GM18507 (cell line): ENCODE measurements at places on chromosomes 11 and 22.

DNA sequence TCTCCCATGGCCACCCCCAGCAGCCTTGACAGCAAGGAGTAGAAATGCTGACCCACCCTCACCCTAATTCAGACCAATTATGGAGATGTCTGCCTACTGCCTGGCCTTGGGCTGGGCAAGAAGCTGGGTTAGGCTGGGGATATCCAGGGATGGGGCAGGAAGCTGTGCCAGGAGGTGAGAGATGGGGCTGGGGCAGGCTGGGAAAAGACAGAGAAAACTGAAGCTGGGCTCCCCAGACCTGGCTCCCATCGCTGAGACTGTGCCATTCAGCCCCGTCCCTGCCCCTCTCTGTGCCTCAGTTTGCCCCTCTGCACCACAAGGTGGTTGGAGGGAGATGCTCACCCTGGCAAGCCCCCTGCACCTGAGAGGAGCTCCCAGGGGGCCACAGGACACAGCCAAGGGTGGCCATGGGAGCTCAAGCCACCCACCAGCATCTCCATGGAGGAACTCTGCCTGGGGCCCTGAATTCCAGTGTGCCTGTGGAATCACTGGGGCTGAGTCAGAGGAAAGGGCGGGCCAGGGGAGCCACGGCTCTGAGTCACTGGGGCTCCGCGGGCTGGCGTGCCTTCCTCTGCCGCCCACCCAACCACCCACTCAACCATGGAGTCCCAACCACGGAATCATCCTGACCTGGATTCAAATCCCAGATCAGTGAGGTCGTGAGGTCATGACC, 6.0 kb upstream of the CARD10 start:
- DNase-seq: no peak

DNA sequence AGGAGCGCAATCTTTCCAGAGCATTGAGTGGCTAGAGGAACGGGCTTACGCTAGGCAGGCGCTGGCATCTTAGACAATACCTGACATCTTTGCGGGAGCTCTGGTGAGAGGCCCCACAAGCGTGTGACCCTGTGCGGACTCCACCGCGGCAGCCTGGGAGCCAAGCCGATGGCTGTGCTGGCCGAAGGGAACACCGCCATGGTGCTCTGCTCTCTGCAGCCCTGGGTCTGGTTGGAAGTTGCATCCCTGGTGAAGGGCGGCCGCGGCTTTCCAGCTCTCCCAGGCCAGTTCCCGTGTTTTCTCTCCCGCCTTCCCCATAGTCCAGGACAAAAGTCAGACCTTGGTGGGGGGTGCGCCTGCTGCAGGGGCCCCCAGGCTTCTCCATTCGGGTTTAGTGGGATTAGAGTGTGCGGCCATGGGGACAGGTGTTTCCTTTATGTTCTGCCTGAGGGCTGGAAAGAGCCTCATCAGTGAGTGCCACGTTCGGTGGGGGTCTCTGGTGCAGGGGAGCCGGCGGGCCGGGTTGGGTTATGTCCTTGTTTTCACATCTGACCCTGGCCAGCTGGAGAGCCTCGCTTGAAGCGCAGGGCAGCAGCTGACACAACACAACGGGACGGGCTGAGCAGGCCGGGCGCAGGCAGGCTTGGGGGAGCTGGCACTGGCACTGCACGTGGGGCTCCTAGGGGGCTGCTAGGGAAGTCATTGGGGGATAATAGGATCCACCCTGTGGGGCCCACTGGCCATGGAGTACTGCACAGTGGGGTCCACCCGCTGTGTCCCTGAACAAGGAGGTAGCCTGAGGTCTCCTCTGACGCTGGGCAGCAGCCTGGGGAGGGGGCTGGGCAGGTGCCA, 94.8 kb downstream of the KCNQ1 start:
- no peak for DNase-seq

- no peak for DNase-seq
These were observed 587.0 kb downstream of the DLG2 start for GRCh38 chr11:85040166-85040565.

- no peak for DNase-seq
These were observed 146.0 kb downstream of the CACNA1I start for GRCh38 chr22:39716534-39716933.

- DNase-seq: no peak
These were observed 253.7 kb upstream of the CHORDC1 start for GRCh38 chr11:90476442-90477007.

- DNase-seq: no peak
These were observed 7.2 kb downstream of the MICAL2 start for GRCh38 chr11:12117611-12118010.

DNA sequence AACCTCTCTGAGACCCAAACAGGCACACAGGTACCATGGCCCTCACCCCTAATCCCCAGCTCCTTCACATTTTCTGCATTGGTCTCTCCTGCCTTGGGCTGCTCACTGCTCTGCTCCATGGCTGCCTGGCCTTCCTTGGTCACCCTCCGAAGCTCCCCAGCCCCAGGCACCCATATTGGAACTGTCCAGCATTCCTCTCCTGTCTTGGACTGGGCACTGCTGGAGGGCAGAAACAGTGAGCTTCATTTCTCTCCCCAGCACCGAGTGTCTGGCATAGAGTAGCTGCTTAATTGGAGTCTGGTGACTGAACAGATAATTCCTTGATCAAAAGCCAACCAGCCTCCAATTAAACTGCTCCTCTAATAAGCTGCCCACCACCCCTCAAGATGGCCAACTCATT, 13.2 kb downstream of the PLEKHA7 start:
- no peak for DNase-seq

DNA sequence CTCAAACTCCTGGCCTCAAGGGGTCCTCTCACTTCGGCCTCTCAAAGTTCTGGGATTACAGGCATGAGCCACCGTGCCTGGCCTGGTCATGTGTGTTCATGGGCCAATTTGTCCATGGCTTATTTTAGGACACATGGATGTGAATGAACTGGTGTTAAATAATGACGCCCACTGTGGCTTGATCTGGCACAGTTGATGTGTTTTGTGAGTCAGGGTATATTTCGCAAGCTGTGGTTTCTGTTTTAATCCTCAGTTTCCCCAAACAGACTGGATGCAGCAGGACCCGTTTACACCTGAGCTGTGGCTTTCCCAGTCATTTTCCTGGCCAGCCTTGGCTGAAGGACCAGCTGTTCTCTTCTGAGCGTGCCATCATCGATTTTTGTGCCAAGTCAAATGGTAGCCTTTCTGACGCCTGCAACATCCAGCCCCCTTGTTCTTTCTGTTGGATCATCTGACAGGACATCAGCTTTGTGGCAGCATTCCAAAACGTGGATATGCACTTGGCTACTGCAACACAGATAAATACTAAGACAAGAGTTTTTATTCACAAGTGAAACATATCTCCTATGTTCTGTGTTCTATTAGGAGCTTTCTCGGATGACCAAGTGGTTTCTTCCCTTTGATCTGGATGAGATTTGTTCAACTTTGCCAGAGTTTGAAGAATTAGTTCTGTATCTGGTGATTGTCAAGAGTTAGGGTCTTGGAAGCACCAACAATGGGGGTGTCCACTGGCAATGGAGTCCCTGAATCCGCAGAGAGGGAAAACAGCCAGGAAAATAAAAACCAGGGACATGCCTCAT, 40.0 kb upstream of the SEPTIN5 start:
- no peak for DNase-seq

GRCh38 chr11:69660001-69660500, 15.1 kb downstream of the LTO1 start:
- no peak for DNase-seq

- DNase-seq: no peak
These were observed 22.9 kb downstream of the MORC2 start for GRCh38 chr22:30945653-30946052.

DNA sequence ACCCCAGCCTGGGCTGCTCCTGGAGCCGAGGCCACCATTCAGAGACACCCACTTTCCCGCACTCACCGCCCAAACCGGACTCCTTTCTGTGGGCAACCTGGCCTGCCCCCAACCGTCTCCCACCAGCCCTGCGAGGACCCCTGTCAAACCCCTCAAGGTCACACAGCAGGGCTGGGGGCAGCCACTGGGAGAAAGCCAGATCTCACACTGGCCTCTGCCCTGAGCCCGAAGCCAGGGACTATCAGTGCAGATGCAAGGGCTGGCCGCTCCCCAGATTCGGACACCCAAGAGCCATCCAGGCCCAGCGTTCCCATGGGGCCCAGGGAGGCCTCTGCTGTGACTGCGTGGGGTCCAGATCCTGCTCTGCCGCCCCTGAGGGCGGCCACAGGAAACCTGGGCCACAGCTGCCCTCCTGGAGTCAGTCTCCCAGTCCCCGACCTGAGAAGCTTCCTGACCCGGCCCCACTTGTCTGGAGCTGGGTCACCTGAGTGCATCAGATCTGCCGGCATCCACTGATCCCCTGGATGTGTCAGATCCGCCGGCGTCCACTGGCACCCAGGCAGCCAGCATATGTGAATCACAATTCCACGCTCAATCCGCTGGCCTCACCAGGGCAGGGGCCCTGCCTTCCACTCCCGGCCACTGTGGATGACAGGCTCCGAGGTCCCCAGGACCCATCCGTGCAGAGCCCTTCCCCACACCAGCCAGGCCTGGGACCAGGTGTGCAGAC, 139.7 kb downstream of the BRD1 start:
- no peak for DNase-seq

GRCh38 chr22:23518376-23519187, 61.5 kb downstream of the IGLL1 start:
- DNase-seq: no peak

GRCh38 chr11:6828103-6828502, 17.4 kb upstream of the OR10A5 start:
- no peak for DNase-seq

DNA sequence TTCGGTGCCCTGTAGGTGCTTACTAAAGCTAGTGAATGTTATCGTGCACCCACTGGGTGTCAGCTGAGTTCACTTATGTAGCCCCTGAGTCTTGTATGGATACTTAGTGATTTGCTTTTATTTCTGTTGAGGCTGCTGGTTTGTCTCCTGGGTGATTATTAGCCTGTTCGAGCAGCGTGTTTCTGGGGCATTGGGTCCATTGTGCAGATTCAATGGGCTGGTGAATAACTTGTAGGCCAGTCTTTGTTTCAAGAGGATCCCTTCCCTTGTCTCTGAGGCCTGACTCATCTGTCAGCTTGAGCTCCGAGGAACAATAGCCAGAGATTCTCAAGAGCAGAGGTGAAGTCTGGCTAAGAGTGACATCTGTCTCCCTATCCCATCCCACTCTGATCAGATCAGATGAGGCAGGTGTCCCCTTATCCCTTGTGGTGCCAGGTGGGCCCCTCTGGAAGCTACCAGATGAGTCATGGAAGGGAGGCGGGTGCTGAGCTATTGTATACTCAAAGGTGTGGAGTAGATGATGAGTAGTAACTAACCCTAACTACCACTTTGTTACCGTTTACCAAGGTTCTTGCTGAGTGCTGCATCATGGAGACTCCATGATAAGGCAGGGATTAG, 3.7 kb downstream of the MIAT start:
- no peak for DNase-seq

DNA sequence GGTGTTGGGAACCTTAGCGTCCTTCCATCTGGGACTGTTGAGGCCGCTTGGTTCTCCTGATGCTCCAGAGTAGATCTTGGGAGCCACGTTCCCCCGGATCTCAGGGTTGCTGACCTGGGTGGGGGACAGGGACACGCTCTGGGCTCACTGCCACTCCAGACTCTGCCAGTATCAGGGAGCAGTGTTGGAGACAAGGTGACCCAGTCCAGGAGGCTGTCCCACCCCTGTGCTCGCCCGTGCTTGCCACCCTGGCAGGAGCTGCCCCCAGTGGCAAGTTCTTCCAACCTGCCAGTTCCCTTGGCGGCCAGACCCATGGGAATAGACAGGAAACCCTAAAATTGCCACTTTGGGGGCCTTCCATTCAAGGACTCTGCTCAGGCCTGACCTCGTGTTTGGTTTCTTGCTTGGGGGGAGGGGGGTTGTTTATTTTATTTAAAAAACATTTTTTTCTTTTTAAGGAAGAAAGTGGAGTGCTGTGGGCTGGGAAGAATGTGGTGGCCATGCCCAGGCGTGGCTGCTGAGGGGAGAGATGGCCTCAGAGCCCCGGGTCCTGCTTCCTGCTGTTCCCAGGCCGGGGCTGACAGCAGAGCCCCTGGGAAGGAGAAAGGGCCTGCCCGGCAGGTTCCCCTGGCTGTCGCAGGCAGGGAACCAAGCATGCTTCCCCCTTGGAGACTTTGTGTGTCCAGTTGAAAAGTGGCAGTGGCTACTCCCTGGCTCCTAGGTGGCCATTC, 7.2 kb downstream of the GRK2 start:
- no peak for DNase-seq

GRCh38 chr11:133796043-133796795, 49.1 kb downstream of the SPATA19 start:
- no peak for DNase-seq

DNA sequence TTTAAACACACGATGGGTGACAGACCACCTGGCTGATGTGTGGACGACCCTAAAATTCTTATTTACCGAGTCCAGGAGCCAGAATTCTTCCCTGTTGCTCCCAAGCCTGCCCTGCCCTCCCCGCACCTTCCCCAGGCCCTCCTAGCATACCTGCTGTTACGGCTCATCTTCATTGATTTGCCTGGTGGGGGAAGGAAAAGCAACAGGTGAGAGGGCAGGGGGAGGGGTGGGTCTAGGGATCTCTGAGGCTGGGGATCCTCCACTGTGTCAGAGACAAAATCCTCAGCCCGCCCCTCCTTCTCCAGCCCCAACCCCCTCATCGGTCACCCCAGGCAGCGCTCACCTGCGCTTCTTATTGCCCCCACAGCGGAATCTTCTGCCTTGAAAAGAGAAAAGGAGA, 4.0 kb downstream of the FXYD2 start:
- DNase-seq: no peak

DNA sequence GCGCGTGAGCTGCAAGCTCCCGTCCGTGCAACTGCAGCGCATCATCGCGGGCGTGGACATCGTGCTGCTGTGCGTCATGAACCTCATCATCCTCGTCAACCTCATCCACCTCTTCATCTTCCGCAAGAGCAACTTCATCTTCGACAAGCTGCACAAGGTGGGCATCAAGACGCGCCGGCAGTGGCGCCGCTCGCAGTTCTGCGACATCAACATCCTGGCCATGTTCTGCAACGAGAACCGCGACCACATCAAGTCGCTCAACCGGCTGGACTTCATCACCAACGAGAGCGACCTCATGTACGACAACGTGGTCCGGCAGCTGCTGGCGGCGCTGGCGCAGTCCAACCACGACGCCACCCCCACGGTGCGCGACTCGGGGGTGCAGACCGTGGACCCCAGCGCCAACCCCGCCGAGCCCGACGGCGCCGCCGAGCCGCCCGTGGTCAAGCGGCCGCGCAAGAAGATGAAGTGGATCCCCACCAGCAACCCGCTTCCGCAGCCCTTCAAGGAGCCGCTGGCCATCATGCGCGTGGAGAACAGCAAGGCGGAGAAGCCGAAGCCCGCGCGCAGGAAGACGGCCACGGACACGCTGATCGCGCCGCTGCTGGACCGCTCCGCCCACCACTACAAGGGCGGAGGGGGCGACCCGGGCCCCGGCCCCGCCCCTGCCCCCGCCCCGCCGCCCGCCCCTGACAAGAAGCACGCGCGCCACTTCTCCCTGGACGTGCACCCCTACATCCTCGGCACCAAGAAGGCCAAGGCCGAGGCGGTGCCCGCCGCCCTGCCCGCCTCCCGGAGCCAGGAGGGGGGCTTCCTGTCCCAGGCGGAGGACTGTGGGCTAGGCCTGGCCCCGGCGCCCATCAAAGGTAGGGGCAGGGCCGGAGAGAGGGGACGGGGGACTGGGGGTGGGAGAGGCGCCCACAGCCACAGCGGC, 7.3 kb downstream of the PANX2 start:
- DNase-seq: no peak

- DNase-seq: no peak
These were observed 48.9 kb upstream of the GRAMD1B start for GRCh38 chr11:123381149-123381548.

GRCh38 chr11:69700278-69701140, 3.3 kb downstream of the FGF19 start:
- no peak for DNase-seq

- peak; percentile 36 for DNase-seq
These were observed 303.8 kb downstream of the NTM start for GRCh38 chr11:131674051-131674755.
